ENCODE measurements at places on chromosomes 6 and 20.
A peak's percentile ranks its signal among the peaks of the same experiment; 100 is the strongest.

DNA sequence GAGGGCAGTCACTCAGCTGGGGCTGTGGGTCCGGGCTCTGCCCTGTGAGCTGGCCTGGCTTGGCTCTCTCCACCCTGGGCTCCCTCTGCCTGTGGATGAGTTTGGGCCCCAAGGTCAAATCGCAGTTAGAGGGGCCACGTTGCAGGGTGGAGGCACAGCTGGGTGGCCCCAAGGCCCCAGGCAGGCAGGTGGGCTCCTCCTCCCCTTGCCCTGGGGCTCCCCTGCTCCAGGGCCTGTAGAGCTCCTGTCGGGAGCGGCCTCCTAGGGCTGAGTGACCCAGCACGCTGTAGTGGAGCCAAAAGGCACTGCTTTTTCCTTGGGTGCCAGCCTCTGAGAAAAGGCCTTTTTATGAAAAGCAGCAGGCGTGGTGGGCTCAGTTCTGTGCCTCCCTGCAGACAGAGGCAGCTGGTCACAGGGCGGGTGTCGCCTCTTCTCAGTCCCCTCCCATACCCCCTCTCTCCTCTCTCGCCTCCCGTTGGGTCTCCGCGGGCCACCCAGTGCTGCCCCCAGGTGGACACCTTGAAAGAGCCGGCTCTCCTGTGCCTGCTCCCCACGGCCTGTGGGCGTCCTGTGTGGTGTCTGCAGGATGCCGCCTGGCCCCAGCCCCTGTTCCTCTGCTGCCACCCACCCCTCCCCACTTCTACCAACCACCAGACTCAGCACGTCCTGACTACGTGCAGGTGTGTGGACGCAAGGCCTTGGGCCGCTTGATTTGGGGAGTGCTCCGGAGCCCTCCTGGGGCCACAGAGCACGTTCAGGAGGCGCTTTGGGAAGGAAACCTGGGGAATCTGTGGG, 13.2 kb downstream of the SS18L1 start:
- peak; percentile 78 for DNase-seq

- no peak for DNase-seq
Observed at GRCh38 chr6:74971633-74972032, 234.2 kb downstream of the COL12A1 start.

DNA sequence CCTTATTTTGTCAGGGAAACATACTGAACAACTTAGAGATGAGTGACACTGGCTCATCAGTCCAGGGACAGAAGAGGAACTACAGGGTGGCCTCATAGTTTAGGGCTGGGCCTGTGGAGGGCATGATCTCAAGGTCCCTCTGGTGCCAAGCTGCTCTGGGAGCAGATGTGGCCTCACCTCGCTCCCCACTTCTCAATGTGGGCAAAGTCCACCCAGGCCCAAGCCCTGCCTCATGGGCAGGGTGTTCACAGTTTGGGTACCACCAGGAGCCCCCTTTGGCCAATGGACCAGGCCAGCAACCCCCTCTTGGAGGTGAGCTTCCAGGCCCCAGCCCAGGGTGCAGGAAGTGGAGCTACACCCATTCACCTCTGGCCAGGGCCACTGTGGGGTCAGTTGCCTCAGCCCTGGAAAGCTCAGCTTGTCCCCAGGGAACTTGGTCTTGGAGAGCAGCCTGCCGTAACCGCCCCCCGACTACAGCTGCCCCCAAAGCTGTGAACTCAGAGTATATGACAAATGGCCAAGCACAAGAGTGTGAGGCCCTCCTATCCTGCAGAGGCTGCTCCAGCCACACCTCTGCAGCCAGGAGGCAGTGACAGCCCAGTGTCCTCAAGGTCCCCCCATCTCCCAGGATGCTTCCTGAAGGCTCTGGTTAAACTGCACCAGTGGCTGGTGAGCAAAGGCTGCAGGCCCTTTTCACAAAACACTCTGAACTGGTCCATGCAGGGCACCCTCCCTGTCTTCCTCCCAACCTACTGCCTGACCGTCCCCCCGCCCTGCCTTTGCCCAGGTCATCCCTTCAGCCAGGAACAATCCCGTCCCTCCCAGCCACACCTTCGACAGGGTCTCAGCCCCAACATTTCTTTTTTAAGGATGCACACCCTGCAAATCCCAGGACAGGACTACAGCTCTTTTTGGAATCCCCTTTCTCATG, 3.6 kb downstream of the ADISSP start:
- no peak for DNase-seq

DNA sequence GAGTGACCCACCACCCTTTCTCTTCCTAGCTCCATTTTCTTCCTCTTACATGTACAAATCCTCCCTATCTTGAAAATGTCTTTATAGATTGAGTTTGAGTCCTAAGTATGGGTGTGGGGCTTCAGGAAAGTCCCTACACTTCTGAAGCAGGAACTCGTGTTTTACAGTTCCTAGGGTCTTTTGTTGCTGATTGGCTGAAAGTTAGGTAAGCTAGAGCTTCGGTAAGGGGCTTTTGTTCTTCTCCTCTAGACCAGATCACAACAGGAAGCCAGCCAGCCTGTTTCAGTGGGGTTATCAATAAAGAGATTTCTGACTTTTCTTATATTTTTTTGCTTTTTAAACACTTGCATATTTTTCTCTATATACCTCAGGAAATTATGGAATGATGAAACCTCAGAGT, 51.3 kb downstream of the CNR1 start:
- no peak for DNase-seq

DNA sequence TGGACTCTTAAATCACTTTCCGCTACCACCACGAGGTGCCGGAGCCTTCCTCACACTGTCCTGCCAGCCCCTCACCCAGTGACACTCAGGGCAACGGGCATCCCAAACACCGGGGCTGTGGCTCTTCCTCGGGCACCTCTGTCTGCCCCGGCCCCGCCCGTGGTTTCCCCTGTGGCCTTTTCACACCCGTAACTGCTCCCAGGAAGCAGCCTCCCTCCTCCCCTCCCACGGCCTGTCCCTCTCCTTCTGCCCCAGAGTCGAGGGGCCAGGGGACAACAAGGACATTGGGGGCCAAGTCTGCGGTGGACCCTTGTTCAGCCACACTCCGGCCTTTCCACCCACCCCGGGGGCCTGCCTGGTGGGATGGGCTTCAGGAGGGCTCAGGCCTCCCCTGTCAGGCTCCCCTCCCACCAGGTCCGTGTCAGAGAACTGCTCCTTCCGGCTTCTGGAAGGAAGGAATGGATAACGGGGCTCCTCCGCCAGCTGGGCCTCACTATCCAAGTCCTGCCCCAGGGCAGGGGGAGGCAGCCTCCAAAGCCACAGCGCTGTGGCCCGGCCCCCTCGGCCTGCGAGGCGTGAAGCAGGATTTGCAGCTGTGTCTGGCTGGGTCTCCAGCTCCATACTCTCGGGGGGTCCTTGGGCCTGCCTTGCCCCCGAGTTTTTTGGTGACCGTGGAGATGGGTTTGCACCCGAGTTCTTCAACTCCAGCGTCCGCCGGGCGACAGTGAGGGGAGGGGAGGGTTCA, 54.7 kb upstream of the CHRNA4 start:
- DNase-seq = no peak

GRCh38 chr6:147281895-147282565, 77.8 kb downstream of the STXBP5 start:
- DNase-seq = no peak

- DNase-seq = no peak
Observed at GRCh38 chr20:22320245-22320915, 264.0 kb downstream of the FOXA2 start.

- no peak for DNase-seq
Observed at GRCh38 chr20:5489601-5490000, 172.8 kb upstream of the PROKR2 start.

DNA sequence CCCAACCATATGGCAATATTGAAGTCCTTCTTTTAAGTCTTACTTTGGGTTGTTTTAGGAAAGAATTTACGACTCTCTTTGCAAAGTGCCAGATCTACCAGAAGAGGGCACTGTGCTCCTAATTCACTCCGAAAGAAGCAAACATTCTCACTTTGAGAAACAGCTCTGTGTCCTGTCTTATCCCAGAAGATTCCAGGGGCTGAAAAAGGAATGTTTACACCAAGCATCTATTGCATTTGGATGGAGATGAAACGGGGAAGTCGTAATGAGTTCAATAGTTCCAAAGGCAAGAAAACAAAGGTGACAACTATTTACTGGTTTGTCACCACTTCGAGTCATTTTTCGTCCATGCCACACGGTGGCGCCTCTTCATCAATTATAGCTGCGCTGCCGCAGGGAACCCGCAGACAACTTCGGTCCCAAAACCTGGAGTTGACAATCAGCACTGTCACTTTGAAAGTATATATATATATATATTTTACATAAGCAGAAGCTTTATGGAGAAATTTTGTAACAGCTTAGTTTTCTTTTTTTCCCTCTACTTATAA, 121.6 kb downstream of the MOXD1 start:
- peak; percentile 88 for DNase-seq

DNA sequence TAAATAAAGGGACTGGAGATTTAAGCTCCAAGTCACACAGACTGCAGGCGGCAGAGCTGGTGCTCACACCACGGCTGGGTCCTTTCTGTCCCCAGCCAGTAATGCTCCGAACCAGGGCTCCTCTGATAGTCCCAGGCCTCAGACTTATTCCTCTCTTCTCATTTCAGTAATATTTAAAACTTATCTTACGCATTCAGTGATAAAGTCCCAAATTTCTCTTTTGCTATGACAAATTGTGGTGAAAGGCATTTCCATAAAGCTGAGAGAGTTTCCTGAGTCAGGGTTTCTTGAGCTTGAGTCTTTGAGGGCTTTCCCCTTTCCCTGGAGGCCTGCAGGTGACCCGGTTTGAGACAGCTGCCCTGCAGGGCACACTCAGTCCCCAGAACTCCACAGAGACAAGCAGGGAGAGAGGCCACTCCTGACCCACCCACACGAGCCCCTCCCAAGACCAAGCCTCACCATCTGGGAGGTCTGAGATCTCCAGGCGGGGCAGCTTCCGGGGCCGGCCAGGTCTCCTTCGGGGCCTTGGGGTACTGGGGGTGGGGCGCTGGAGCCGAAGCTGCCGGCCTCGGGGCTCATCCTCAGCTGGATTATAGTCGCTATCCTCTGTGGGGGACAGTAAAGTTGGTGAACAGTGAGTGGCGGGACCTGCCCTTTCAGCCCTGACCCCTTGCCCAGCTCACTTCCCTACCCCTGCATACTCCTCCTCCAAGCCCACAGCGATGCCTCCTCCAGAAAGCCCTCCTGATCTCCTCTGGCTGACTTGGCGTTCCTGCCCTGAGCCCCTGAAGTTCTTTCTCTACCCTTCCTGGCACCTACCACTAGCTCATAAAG, 6.6 kb downstream of the ZNF335 start:
- no peak for DNase-seq

GRCh38 chr20:47627540-47627939, 125.9 kb downstream of the NCOA3 start:
- no peak for DNase-seq

- DNase-seq = no peak
Observed at GRCh38 chr6:71537717-71538116, 249.1 kb downstream of the OGFRL1 start.

GRCh38 chr6:165129086-165129485, 180.3 kb downstream of the C6orf118 start:
- DNase-seq = no peak
